ENCODE measurements at places on chromosomes 6 and 20.

DNA sequence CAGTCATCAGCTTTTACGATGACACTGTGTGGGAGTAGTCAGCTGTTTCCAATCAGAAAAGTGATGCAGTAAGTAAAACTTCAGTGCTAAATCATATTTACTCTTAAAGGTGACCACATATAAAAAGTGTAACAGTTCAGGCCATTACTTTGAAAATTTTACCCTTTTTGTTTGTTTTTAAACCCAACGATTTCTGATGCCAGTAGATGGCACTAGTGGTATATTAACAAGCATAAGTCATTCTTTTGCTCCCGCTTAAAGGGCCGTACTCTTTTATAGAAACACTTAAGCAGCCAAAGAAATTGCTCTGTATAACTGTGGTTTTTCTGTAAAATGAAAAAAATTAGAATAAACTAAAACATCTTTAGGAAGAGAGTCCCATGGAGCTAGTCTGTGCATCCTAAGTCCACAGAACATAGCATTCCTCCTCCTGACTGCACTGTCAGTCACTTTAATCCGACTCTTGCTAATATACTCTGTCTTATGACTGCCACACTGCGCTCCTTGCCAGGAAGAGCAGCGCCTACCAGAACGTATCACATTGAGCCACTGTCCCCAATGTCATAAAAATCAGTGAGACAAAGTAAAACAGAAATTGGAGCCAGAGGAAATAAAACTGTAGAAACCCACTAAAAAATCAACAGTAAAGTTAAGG is 25.0 kb downstream of the HEBP2 start:
- no peak for DNase-seq

DNA sequence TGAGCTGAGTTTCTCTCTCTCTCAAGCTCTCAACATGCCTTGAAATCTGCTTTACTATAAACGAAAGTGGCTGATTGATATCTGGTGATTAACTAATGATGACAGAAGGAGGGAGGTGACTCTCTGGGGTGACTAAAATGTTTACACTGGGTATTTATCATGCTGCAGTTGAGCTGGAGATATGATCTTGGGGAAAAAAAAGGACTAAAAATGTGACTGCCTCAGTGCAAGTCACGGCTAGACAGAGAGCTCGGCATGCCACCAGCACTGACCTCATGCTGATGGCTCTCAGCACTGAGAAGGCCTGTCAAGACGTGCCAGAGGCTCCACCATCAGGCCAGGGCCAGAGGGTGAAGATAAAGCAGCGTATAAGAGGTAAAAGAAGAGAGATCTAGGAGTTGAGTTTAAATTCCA is 103.1 kb upstream of the SPACA1 start:
- peak; percentile 84 for DNase-seq

GRCh38 chr6:167833396-167833763 is 6.7 kb downstream of the AFDN start:
- DNase-seq = no peak

DNA sequence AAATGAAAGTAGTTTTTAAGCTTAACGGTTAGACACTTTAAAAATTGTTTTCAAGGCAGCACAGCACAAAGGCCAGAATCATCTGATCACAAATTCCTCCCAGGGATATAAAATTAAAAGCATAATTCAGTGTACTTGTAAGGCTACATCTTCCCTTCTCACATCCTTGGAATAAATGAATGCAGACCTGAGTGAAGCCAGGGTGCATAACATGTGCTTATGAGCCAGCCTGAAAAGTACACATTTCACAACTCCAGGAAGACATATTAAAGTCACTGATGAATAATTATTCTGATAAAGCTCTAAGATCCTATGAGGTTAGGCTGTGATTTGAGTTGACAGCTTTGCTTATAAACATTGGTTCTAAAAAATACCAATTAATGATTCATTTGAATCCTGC is 163.6 kb downstream of the BTBD9 start:
- DNase-seq = no peak

DNA sequence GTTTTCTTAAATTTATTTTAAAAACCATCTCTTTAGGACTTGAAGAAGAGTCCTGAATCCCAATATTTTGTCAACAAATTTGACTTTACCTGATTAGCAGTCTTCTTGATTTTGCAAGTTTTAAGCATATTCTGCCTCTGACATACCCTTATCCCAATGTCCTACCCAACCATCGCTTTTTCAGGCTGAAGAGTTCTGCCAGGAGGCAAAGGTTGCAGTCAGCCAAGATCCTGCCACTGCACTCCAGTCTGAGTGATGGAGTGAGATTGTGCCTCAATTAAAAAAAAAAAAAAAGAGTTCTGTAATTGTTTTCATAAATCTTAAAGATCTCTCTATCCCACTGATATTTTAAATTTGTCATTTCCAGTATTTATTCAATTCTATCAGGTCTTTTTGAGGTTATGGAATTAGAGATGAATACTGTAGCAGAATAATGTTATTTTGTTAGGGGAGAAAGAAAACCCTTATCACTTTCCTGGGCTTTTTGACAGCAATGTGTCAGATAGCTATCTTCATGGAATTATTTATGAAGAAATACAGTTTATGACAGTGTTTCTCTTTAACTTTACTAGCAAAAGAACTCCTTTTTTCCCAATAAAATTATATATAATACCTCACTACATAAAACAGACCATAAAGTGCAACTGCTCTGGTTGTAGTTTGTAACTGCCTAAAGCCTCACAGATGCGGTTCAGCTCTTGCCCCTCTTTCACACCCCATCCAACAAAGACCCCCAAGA is 78.2 kb downstream of the IBTK start:
- DNase-seq = no peak

GRCh38 chr6:5626727-5627426 is 365.6 kb downstream of the FARS2 start:
- DNase-seq = no peak

- no peak for DNase-seq
Measured at GRCh38 chr20:60862601-60863000, 389.5 kb upstream of the CDH4 start.

DNA sequence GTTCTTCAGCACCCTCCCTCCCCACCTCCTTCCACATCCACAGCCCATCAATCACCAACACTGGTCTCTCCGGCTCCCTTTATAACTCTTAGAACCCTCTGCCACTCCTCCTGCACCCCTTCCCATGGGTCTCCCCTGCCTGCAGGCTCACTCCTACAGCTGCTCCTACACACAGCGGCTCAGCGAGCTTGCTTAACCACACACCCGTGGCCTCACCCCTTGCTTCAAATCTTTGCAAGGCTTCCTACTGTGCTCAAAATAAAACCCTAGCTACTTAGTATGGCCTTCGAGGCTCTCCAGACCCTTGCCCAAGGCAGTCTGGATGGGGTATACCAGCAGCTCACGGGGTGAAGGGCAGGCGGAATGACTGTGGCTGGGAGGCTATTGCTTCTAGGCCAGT is 63.7 kb downstream of the JPH2 start:
- no peak for DNase-seq

DNA sequence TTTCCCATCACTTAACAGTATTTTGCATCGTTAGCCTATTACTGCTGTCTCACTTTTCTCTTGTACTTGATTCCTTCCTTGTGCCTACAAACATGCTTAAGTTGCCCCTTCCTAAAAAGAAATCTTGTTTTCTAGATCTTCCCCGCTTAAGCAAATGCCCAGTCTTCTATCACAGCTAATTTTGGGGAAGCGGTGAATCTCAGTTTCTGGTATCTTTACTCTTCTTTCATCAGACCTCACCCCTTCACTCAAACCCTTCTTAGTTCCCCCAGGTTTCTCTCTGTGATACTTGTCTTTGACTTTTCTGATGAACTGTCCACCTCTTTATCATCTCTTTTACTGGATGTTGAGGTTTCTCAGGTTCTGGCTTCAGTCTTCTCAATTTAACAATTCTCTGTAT is 14.2 kb downstream of the VAPB start:
- no peak for DNase-seq

GRCh38 chr6:38695227-38695900 is 7.6 kb downstream of the GLO1 start:
- no peak for DNase-seq

- DNase-seq = no peak
Measured at GRCh38 chr6:45445749-45446549, 68.2 kb upstream of the SUPT3H start.

DNA sequence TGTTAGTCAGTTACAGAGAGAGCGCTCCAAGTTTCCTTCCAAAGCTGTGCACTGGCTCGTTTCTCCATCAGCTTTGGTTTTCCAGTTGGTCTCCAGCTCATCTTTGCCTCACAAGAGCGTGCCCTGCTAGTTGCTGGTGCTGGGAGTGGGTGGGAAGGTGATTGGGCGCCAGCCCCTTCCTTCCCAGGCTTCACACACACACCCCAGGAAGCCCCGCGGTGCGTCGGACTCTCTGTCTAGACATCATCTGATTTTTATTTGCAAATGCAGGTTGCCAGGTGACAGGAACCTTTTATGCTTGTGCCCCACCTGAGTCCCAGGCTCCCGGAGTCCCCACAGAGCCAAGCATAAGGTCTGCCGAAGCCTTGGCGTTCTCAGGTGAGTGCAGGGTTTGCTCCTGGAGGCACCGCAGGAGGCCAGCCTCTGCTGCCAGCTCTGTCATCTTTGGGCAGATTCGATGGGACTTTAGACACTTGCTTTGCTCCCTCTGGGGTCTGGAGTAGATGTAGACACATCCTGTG is 7.1 kb downstream of the IRF4 start:
- no peak for DNase-seq

- peak; percentile 73 for DNase-seq
Measured at GRCh38 chr6:7542874-7543624, 1.6 kb downstream of the DSP start.

DNA sequence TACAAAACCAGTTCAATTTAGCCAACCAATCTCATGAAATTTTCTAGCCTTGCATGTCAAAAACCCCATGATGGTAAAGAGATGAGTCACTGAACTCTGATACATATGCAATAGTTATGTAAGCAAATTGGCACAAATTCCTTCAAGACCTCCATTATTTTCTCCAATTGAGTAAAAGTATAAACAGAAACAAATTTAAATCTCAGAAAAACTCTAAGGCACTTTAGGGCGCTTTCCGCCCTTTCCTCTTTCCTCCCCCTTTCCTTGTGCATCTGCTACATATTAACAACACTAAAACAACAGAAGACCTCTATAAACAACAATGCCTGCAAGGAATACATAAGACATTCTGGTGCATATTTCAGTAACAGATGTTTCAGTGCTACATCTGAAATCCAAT is 48.5 kb downstream of the KIF13A start:
- DNase-seq = no peak

- DNase-seq = no peak
Measured at GRCh38 chr20:22890594-22891300, 144.4 kb upstream of the SSTR4 start.

DNA sequence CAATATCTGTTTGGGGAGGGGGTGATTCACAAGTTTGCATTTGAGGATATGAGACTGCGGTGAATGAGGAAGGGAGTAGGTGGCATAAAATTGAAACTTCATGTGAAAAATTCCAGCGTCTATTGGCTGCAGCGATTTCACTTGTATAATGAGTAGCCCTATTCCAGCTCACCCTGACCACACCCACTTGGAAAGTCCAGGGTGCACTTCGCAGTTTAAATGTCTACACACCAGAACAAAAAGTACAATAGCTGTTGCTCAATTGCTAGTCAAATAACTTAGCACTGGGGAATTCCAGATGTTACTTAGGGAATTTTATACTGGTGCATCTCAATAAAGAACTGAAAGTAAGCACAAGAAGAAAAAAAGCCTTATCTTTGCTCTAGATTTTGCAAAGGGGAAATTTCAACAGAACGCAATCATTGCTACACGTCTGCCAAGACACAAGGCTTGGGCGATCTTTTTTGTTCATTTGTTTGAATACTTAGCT is 6.3 kb downstream of the TNFAIP3 start:
- DNase-seq = no peak

DNA sequence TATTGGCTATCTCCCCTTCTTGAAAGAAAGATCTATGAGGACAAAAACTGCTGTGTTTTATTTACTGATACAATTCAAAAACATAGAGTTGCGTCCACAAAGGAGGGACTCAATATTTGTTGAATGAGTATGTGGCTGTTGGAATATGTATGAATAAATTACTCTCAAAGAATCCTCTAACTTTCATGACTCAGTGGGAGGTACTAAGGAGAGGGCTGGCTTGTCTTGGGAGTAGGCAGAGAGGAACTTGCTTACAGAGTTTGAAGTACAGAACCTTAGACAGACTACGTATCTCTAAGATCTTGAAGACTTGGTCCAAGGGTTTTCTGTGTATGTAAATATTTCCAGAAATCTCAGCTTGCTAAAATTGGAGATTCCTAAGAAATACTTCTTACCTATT is 504.0 kb upstream of the PTCHD4 start:
- no peak for DNase-seq

- DNase-seq = no peak
Measured at GRCh38 chr6:122495612-122496011, 24.0 kb upstream of the SERINC1 start.

DNA sequence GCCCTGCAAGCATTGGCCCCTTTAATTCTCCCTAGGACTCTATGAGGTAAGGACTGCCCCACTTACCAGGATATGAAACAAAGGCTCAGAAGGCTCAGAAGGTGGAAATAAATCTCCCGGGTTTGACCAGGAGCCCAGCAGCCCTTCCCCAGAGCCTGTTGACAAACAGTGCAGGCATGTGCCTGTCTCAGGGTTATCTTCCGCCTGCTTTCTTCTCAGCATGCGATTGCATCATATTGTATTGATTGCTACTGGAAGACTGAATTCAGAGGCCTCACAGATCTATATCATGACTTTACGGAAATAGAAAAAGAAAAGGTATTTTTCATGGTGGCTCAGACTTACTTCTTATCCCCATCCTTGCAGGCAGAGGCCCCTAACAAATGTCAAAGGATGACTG is 92.7 kb downstream of the PHACTR3 start:
- no peak for DNase-seq

GRCh38 chr6:37690964-37691735 is 6.5 kb downstream of the MDGA1 start:
- DNase-seq = no peak

- DNase-seq = no peak
Measured at GRCh38 chr6:2839195-2839981, 2.3 kb downstream of the SERPINB1 start.

DNA sequence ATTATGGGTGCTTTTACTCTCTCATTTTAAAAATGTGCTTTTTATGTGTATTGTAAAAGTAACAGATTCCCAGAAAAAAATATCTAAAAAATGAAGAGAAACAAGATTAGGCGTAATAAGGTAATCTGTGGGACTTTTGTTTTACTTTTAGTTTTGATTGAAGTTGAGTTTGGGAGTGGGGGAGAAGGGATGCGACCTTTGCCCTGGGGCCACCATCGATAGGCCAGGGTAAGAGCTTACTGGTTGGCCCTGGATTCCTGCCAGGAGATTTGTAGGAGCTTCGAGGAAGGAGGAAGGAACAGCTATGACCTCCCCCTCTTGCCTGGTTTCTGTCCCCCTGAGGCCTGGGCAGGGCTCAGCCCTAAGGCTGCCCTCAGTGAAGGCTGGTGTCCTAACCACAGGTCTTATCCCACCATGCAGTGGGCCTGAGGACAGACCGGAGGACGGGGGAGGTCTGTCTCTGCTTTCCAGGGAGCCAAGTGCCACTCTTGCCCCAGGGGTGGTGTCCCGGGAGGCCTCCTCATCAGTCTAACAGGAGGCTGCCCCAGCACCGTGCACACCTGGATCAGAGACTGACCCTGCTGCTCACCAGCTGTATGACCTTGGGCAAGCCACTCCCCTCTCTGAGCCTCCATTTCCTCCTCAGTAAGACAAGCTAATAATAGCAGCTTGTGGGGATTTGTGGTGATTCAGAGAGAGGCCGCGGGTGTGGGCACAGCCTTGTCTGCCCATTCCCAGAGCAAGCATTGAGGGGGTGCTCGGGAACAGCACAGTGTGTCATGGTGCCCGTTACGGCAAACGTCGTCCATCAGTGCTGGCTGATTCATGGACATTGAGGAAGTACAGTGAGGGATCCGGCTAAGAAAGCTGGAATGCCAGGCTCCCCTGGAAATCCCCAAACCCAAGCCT is 21.2 kb downstream of the TGM2 start:
- DNase-seq = no peak

All from Right ventricle myocardium inferior (tissue), 1 donor.